ENCODE measurements at places on chromosomes 16 and 17.

- no peak for DNase-seq
These were observed 85.0 kb downstream of the NOG start for GRCh38 chr17:56678249-56679114.

GRCh38 chr17:83185023-83186002 lies 105.9 kb downstream of the METRNL start:
- no peak for DNase-seq

GRCh38 chr17:48442819-48443218 lies 12.8 kb upstream of the SKAP1 start:
- no peak for DNase-seq

GRCh38 chr16:66262253-66263167 lies 104.0 kb upstream of the CDH5 start:
- DNase-seq = no peak

GRCh38 chr16:28846933-28847273 lies 755 bp upstream of the TUFM start:
- DNase-seq = no peak

- DNase-seq = no peak
These were observed 68.2 kb downstream of the PLD6 start for GRCh38 chr17:17137731-17138585.

GRCh38 chr17:61384692-61385576 lies 14.7 kb upstream of the TBX2 start:
- no peak for DNase-seq

- no peak for DNase-seq
These were observed 5.6 kb upstream of the HSD3B7 start for GRCh38 chr16:30979170-30980022.

GRCh38 chr16:81638286-81638945 lies 140.7 kb upstream of the PLCG2 start:
- no peak for DNase-seq

DNA sequence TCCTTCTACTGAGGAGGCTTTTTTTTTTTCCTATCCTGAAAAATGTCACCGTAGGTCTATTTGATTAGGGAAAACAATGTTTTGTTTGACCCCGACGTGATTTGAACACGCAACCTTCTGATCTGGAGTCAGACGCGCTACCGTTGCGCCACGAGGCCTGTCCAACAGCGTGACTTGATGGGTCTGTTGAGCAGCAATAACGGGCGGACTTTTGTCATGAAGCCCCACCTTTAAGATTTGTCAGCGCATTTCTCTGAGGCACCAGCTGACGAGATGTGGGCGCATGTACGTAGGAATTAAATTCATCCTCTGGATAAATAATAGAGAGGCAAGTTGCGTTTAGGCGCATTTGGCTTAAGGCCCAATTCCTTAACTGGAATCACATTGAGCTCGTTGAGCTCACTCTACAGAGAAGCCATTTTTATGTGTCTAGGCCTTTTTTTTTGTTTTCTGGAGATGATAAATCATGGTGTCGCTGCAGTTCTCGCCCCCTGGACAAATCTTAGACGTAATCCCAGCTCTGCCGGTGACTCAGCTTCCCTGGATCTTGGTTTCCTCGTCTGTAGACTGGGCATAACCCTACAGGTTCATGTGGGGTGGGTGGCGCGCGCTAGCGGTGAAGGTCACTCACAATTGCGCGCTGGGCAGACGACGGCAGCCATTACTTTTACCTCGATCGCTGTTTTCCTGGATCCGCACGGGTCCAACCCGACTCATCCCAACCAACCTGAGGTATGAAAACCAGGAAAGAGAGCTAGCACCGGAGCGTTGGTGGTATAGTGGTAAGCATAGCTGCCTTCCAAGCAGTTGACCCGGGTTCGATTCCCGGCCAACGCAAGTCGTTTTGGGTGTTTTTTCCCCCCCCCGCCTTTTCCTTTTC lies 10.6 kb upstream of the AURKB start:
- peak; percentile 84 for DNase-seq

- DNase-seq = no peak
These were observed 120.9 kb downstream of the CMIP start for GRCh38 chr16:81565321-81566028.

DNA sequence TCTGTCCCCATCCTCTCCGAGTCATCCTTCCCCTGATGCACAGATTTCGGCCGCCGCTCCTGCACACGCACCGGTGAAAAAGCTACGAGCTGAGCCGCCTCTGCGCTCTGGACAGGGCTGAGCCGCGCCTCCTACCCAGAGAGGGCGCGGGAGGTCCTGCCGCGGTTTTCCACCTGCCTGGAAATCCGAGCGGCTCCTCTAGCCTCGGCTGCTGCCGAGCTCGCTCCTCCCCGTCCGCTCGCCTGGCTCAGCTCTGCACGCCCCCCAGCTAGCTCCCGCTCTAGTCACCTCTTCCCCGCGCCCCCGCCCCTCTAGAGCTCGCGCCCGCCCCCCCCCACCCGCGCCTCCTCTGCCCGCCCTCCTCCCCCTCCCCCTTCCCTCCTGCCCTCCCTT lies 198 bp upstream of the SHISA9 start:
- no peak for DNase-seq

Measured in OCI-LY7 (cell line).